ENCODE measurements at places on chromosomes 5 and 9. TPM values are rescaled to one million over a fixed set of nuclear protein-coding genes. Genes with fewer than 3 reads are reported as not detected.

DNA sequence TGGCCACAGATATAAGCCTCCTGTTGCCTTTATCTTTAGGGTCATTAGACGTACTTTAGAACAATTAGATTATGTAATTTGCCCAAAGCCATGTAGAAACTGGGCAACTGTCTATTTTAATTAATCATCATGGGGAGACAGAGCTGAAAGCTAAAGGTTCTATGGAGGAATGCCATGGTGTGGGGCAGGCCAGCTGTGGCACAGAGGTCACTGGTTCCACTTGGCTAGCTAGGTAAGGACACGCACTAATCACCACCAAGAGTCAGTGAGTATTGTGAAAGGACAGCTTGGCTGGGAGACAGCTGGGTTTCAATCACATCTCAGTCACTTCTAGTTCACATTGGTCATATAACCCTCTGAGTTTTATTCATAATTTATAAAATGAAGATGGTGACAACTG, 81.7 kb downstream of the HMHB1 start:
- H3K36me3 ChIP-seq, result no peaks in the 10 kb centered on the region
- no peak for DNase-seq
- no peak overlapping the region for H3K4me3 ChIP-seq
- H3K4me1 ChIP-seq, result peaks cover 16% of the 10 kb centered on the region

DNA sequence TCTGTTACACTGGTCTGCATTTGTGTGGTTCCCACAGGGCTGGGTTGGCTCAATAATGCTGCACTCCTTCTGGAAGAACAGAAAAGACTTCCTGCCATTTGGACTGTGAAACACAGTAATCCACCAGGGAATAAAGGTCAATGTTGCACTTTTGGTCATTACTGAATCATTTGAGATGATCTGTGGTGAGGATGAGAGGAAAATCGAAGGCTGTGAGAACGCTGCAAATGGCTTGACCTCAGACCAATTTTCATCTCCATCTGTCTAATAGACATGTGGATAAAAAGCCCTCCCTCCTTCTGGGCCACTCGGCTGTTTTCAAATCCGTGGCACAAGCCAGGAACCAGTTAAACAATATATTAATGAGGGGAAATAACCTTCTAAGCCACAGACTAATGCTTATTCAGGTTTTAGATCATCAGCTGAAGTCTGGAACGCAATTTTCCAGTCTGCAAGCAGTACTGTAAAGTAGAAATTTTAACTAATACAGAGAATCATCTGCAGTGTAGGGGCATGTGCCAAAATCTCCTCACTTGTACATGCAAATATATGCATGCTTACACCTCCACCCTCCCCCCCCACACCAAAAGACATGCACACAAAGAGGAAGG, 20.2 kb downstream of the TLE1 start:
- no peaks in the 10 kb centered on the region for H3K27me3 ChIP-seq
- no peak for DNase-seq
- H3K4me1 ChIP-seq, result peaks cover 32% of the 10 kb centered on the region
- H3K36me3 ChIP-seq, result peaks cover 3% of the 10 kb centered on the region

DNA sequence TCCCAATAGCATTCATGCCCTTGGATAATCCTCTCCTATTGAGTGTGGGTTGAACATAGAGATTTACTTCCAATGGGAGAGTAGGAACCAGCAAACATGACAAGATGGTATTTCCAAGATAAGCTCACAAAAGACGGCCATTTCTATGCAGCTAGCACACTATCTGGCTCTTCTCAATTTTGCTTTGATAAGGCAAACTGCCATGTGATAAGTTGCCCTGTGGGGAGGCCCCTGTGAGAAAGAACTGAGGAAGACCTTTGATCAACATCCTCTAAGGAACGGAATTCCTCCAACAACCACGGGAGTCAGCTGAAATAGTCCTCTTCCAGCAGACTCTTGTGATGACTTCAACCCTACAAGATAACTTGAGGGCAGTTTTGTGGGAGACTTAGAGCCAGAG, 211.9 kb upstream of the TRPM3 start:
- H3K4me3 ChIP-seq, result no peak overlapping the region
- no peaks in the 10 kb centered on the region for H3K27me3 ChIP-seq
- no peak overlapping the region for H3K27ac ChIP-seq
- no peaks in the 10 kb centered on the region for H3K36me3 ChIP-seq
- peak; percentile 8 for DNase-seq
- no peaks in the 10 kb centered on the region for H3K4me1 ChIP-seq

DNA sequence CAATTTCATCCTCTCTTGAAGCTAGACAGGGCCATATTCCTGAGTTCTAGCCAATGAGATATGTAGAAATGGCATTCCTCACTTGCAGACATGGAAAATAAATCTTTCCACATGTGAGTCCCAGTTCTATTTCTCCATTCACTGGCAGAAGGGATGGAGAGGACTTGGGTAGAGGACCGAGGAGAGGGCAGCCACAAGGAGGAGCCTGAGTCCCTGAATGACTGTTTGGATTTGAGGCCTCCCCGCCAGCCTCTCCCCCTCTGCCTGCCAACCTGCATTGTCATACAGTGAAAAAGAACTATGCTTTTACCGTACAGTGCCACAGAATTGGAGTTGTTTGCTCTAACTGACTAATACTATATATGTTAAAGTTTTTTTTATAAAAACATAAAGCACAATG, 583.0 kb upstream of the WWC1 start:
- H3K27ac ChIP-seq, result no peak overlapping the region
- H3K27me3 ChIP-seq, result no peaks in the 10 kb centered on the region
- H3K4me1 ChIP-seq, result no peaks in the 10 kb centered on the region
- no peak overlapping the region for H3K4me3 ChIP-seq
- no peaks in the 10 kb centered on the region for H3K36me3 ChIP-seq

The TAF11L10 gene
- total RNA-seq, result not detected

The CD274 gene
- not detected for total RNA-seq

The SLC6A19 gene
- total RNA-seq, result 5.2 TPM
